ENCODE measurements at places on chromosomes 2 and 18.

- DNase-seq = no peak
Measured at GRCh38 chr2:121825003-121825950, 69.8 kb downstream of the TSN start.

DNA sequence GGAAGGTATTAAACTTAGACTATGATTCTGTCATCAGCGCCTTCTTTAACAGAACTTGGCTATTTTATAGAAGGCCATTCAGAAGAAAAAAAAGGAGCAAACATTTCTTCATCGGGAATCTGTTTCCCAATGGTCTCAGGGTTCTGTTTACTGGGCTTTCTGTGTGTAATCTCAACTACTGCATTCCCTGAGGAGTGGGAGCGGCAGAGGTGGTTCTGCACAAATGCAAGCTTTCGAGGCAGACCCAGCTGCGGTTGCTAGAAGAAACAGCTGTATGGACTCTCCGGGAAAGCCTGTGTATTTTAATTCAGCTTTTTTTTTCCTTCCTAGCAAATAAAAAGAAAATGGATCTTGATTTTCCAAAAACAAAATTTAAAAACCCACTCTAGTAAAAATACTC lies 250.7 kb downstream of the NAPG start:
- DNase-seq = no peak

DNA sequence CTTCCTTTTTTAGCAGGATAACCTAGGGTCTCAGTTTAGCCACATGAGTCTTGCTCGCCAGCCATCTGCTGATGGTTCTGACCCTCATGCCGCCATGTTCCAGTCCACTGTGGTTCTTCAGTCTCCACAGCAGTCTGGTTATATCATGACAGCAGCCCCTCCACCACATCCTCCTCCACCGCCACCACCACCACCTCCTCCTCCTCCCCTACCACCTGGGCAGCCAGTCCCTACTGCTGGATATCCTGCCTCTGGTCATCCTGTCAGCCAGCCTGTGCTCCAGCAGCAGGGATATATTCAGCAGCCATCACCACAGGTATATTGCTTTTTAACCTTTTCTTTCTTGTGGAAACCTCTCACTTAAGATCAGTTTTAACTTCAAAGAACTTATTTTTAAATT lies 89.9 kb upstream of the UBXN4 start:
- DNase-seq = no peak

DNA sequence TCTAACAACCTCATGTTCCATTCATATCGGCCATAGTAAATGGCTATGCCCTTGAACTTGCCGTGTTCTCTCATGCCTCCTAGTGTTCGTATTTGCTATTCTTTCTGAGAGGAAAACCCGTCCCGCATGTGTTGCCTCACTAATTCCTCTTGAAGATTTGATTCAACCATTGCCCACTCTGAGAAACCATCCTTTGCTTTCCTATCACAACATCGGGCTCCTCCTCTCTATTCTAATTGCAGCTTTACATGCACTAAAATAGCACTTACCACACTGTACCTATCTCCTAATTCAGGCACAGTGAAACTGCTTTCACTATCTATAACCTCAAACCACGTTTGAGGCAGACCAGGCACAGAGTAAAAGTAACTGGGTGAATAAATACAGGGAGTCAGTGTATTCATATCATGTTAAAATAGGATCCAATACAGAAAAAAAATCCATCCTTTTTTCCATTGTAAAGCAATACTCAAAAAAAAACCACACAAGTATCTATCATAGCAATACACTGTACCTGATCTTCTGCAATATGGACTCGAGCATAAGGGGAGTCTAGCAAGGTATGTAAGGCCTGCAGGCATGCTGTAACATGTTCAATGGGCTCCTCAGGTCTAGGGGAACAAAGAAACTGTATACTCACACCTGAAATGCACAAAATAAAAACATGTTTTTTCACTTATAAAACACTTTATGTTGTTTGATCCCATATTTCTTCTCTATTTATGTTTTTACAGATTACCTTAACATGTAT lies 39.0 kb upstream of the STRN start:
- no peak for DNase-seq

DNA sequence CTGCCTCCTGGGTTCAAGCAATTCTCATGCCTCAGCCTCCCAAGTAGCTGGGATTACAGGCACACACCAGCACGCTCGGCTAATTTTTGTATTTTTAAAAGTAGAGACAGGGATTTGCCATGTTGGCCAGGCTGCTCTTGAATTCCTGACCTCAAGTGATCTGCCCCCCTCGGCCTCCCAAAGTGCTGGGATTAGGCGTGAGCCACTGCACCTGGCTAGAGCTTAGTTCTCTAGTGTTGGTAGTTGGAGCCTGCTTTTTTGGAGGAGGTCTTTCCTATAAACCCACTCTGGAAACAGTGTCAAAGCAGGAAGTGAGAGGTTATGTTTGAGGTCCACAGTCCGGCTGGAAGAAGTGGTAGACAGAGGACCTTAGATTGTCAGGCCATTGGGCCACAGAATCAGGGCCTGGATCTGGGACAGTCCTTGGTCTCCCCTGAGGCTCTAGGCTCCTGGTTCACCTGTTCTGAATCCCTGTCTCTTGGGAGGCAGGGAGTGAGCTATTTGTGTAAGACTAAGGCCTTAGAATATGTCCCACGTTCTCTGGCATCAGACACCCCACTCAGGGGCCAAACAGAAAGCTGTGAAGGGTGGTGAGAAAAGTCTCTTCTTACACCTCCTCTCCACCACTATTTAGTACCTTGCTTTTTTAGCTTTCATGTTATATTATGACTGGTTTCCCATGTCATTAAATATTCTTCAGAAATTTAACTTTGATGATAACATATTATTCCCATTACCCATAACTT lies 34.5 kb downstream of the PCBP1 start:
- DNase-seq = no peak

All from Peyer's patch (tissue), 4 donors.